ENCODE measurements at places on chromosomes 4 and X.

- peak; percentile 42 for DNase-seq
Measured at GRCh38 chr4:38902695-38903094, 35.1 kb downstream of the FAM114A1 start.

DNA sequence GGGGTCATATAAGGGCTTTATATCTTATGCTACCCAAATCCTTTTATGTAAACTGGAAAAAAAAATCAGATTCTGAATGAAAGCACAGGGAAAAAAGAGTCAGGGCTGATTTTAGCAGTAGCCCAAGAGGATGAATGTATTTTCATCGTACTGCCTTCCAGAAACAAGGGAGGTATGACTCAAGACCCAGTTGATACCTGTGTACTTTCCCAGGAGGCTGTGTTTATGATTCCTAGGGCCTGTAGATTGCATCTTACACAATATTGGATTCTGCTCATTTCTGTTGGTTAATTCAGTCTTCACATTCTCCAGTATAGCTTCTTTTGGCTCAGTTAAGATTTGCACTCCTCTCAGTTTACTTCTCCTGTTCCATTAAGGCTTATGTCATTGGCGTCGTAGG is 127.9 kb upstream of the LIMCH1 start:
- no peak for DNase-seq

GRCh38 chr4:7926822-7927221 is 12.8 kb downstream of the AFAP1 start:
- no peak for DNase-seq

DNA sequence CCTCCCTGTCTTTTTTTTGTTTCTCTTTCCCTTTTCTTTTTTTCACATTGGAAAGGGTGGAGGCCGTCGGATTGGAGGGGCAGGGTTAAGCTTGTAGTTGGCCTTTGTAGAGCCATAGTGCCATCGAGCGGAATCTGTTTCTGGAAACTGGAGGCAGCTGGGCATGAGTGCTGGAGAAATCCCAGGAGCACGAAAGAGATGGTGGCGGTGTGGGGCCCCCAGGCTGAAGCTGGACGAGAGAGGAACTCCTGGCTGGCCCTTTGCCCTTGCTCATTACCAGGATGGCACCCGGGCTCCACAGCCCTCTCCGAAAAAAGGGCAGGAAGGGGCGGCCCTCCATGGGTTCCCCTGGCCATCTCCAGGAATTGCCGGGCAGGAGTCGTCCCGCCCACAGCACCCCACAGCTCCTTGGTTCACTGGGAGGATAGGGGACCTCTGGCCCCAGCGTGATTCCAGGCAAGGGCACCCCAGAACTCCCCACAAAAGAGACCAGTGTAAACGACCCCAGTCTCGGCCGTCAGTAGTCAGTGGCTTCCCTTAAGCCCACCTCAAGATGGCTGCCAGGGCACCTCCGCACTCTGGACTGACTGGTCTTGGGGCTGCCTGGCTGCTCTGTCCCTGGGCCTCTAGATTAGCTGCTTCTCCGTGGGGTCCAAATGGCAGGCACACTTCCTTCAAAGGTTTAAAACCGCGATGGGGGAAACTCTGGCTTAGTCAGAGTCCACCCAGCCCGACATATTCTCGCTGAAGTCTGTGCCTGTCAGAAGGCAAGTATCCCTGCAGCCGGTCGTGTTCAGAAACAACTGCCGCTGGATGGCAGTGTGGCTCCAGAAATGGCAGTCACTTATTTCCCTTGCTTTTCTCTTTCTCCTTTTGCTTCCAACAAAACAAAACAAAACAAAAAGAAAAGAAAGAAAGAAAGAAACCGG is 74.1 kb downstream of the NBDY start:
- DNase-seq = peak; percentile 78

DNA sequence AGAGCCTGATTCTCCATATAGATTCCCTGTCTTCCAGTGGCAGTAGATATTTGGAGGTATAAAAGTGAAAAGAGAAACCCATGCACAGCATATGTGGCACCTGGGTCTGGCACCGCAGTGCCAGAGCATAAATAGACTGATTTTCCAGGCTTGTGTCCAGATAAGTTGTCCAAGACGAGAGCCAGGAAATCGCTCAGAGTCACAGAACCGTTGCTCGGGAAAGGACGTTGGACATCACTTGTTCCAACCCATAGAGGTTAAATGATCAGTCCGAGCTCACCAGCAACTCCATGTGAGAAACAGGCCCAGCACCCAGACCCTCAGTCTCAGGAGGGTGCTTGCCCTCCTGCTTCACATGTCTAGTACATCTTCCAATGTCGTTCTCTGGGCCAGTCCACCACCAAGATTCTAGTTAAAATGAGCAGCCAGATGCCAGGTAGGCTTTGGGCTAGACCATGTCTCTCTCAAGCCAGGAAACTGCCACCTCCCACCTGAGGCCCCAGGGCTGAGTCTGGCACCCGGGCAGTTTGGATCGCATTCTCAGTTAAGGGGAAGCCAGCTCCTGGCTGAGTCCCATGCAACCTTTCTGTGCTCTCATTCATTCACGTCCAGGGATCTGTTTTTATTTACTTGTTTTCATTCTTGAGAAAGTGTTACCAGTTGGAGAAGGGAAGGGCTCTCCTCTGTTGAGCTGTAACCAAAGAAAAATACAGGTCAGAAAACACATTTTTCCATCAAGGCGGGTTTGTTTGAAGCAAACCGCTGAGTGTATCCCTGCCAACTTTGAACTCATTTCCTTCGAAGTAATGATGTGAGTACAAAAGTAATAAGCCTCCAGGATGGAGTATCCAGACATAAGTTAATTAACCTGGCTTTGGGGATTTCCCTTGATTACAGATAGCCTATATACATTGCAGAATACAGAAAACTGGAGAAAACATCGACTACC is 91.7 kb downstream of the PHOX2B start:
- DNase-seq = no peak

DNA sequence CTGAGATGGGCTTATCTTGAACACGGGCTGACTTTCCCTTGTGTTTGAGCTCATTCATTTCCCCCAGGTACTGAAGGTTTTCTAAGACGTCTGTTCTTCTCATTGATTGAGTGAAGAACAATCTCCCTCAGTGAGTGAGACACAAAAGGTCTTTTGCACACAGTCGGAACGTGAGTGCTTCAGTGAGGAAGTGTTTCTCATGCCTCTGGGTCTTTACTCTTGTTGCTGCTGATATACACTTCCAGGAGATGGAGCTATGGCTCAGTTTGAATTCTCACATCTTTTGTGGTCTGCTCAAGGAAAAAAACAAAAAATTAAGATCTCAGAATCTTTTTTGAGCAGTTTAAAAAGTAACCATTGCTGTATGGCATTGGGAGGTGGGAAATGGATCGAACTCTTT is 981.9 kb upstream of the TENM3 start:
- DNase-seq = no peak

GRCh38 chrX:54945224-54945623 is 24.6 kb downstream of the TRO start:
- DNase-seq = no peak

GRCh38 chr4:176906709-176907108 is 114.0 kb upstream of the VEGFC start:
- no peak for DNase-seq

DNA sequence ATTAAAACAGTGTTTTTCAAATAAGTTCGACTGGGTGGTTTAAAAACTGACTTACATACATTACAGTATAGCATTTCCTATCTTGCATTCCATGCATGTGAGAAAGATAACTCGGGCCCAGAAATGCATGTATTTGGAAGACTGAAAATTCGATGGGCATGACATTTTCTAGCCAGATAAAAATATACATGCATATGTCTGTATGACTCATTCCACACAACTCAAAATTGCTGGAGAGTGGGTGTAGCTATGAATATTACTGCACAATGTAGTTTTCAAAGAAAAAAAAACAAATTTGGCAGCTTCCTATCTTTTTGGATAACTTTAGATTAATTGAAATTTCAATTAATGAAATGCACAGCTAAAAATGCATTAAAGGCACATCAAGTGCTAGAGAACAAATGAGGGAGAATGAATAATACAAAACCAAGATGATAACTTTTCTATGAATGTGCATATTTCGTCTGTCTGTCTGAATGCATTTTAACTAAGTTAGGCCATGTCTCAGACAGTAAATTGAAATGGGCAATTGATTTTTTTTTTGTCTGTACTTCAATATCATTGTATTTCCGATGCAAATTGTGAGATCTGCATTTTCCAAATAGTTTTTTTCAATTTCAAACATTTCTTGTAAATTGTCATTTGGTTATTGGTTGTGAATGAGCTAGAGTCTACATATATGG is 54.5 kb upstream of the GABRA2 start:
- DNase-seq = no peak

DNA sequence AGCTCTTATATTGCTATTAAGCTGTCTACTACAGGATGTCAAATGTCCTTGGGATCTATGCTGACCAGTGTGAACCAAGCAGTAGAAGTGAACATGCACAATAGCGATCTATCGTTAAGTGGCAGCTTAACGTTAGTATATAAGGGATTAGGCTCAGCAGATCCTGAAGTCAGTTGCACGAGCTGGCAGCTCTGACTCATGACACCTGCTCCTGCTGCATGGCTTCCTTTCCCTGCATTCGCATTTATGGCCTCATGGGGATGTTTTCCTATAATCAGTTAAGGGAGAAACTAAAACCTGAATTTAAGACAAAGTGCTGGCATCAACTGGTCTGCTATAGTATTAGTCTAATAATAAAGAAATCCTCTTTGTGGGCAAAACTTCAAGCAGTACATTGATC is 12.7 kb upstream of the MCUB start:
- DNase-seq = no peak

DNA sequence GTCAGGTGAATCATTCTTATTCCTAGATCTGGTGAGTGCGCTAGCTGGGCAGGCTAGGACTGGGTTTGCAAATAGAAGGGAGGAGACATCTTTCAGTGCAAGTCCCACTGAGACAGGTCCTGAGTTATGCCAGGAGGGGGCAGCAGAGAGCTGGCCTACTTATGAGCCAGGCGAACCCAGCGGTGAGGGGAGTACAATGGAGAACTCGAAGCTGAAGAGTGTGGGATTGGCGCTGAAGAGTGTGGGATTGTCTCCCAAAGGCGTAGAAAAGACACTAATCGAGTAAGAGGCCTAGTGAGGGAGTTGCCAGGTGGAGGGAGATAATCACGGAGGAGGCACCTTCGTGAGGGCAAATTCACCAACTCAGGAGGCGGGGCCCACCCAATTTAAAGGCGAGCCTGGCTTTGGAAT is 91.7 kb upstream of the CXorf66 start:
- peak; percentile 72 for DNase-seq

- DNase-seq = no peak
Measured at GRCh38 chrX:43898406-43899035, 16.3 kb upstream of the MAOB start.

DNA sequence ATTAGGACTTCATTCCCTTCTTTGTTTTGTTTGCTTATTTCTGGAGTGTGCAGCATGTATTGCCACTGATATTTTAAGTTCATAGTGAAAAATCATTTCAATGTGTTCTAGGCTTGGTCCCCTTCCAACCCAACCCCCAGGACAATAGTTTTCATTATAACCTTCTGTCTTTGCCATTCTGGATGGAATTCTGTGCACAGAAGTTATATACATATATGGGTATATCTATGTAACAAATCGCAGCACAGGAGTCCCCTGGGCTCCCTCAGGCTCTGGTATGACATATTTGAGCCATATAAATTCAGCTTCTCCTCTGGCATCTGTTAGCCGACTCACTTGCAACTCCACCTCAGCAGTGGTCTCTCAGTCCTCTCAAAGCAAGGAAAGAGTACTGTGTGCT is at the start of gene TNMD:
TSS of gene TNMD (plus strand) at position 326 of the 400 bp plus-strand sequence. CDS start 83 bp downstream, outside the sequence.
- DNase-seq = no peak

DNA sequence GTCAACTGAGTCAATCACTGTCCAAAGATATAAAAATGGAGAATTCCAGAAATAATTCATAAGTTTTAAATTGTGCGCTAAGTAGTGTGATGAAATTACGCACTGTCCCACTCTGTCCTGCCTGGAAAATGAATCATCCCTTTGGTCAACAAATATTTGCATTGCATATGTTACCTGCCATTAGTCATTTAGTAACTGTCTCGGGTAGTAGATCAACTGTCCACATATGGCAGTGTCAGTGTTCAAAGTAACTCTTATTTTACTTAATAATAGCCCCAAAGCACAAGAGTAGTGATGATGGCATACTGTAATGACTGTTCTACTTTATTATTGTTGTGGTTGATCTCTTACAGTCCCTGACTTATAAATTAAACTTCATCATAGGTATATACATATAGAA is 3.4 kb downstream of the YTHDC1 start:
- DNase-seq = no peak

- DNase-seq = no peak
Measured at GRCh38 chrX:19332983-19333382, 10.7 kb upstream of the PDHA1 start.

DNA sequence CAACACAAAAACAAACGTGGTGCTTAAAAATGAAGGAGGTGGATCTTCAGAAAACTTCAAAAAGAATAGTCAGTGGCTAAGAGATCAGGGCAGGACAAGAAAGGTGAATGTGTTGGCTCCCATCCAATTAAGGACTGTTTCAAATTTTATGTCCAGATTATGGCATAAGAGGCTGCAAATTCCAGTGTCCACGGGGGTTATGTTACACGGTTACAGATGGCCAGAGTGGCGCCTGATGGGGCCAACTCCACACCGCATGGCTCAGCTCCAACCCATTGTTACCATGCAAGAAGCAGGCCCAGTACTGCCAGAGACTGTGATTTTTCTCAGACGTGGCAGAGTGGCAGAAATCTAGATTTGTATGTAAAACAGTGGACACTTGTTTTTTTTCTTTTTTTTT is 168.4 kb upstream of the TENM3 start:
- DNase-seq = no peak

GRCh38 chr4:115234405-115235093 is 121.1 kb upstream of the NDST4 start:
- peak; percentile 19 for DNase-seq

DNA sequence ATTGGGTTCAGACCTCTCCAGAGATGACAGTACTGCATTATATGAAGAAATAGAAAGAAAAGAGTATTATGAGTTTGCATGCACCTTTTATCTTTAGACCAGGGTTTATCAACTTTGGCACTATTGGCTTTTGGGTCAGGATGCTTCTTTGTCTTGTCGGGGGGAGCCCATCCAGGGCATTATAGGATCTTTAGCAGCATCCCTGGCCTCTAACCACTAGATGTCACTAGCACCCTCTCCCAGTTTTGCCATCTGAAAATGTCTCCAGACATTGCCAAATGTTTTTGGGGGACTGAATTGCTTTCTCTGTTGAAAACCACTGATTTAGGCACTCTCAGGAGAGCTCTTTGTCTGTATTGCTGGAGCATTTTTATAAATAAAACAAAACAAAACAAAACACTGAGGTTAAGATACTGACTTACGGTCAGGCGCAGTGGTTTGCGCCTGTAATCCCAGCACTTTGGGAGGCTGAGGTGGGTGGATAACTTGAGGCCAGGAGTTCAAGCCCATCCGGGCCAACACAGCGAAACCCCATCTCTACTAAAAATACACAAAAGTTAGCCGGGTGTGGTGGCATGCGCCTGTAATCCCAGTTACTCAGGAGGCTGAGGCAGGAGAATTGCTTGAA is 23.6 kb downstream of the CA5B start:
- DNase-seq = peak; percentile 50

DNA sequence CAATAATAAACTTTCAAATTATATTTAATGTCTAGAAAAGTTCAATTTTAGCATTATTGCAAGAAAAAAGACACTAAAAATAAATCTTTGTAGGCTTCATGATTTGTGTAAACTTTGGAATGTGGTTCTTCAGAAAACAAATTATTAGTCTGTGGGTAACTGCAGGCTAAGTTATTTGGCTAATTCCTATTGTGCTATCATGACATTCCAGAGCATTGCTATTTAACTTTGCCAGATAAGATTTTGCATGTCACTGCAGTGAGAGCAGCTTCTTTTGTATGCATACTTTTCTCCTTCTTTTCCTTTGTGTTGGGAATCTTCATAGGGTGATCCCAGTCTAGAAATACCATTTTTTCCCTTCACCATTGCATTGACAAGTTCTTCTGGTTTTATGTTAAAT is 130.0 kb downstream of the AWAT2 start:
- DNase-seq = no peak

Measured in activated CD4-positive, alpha-beta T cell treated with anti-CD3 and anti-CD28 coated beads, Interleukin-2, Interleukin-4, amounts not matched to agents 100 ng/mL and 50 ng/mL, durations not matched to agents 16 hours and 8 hours (primary cell).